Ecto neural progenitor cell (in vitro differentiated cells): ENCODE measurements at places on chromosomes 13 and 19.

GRCh38 chr19:30566681-30567420 is 194.7 kb downstream of the ZNF536 start:
- DNase-seq: no peak

DNA sequence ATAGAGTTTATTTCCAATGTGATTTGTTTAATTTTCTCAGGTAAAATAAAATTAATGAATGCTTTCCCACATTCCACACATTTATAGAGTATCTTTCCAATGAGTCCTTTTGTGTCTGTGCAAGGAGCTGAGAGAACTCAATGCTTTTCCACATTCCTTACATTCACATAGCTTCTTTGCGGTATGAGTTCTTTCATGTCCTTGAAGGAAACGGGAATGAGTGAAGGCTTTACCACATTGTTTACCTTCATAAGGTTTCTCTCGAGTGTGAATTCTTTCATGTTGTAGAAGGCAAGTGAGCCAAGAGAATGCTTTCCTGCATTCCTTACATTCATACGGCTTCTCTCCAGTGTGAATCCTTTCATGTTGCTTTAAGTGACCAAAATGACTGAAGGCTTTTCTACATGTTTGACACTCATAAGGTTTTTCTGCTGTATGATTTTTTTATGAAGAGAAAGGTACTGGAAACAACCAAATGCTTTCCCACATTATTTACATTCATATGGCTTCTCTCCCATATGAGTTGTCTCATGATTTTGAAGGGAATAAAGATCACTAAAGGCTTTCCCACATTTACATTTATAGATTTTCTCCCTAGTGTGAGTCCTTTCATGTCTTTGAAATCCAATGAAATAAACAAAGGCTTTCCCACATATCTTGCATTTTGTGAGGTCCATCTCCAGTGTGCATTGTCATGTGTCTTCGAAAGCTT is 14.4 kb upstream of the ZNF442 start:
- DNase-seq: no peak

GRCh38 chr19:38262585-38263268 is 1.6 kb upstream of the SPINT2 start:
- DNase-seq: no peak

DNA sequence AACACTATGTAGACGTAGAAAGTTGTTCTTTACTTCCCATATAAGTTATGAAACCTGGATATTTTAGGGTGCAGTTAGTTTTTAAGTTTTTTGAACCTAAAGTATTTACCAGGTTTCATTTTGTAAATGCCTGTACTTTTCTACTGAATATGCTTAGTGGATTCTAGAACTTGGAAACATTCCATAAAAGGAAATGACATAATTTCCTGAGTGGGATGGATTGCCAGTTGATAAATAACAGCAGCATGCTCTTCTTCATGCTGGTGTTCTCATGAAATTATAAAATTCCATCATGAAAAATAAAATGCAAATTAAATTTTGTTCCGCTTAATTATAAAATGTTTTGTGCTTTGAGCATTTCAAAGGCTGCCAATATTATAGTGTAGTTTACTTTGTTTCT is 362.2 kb upstream of the PCDH20 start:
- no peak for DNase-seq

- DNase-seq: no peak
Measured at GRCh38 chr19:34502582-34503411, 21.2 kb downstream of the WTIP start.

GRCh38 chr19:15640904-15641597 is 354 bp downstream of the CYP4F3 start:
- no peak for DNase-seq

DNA sequence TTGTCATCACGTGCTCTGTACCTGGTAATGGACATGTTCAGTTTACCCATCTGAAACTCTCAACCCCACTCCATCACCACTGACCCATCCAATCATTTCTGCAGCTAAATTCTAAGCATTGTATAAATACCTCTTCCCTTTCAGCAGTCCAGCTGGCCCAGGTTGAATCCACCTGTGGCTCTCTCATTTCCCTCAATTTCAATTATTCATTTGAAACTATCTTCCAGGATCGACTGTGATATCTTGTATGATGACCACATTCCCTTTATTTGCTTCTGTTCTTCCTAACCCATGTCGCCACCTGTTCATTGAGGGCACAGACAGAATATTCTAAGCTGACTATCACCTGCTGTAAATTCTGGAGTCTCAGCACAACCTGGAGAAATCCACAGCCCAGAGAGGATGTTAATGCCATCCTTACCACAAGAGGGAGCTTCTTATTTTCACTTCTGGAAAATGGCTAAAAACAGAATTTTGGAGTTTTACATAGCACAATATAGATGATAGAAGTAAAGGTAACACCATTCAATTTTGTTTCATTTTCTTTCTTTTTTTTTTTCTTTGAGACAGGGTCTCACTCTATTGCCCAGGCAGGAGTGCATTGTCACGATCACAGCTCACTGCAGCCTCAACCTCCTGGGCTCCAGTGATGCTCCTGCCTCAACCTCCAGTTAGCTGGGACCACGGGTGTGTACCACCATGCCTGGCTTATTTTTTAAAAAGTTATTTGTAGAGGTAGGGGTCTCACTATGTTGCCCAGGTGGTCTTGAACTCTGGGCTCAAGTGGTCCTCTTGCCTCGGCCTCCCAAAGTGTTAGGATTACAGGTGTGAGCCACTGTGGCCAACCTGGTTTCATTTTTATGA is 38.6 kb downstream of the ZNF823 start:
- no peak for DNase-seq

GRCh38 chr19:7434391-7434790 is 54.4 kb downstream of the PEX11G start:
- no peak for DNase-seq

DNA sequence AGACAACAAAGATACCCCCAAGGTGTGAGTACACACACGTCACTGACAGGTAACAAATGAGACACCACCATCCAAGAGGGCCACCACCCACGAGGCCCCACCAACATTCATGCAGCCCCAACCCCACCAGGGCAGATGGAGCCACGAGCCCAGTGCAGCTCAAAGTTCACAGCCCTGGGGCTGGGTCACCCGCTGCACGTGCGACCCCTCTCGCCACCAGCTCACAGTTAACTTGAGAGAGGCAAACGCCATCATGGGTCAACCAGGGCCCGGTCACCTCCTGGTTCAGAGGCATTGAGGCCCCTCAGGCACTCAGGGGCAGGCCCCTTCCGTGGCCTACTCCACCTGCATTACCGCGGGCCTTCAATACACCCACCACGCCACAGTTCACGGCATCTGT is 49.8 kb downstream of the EPS15L1 start:
- DNase-seq: no peak

DNA sequence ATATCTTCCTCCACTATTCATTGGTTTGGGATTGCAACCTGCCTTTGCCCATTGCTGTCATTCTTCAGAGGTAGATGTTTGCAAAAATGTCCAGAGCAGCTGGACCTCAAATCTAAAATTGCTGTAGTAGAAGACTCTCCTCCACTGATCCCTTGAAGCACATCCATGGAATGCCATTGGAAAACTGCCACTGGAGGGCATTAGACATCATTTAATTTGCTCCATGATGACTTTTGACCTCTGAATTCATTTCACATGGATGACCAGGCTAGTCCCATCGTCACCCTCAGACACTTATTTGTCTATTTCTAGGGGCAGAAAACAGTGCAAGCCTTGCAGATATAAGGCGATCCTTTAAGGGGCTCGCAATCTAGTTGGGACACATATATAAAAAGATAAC is 33.9 kb upstream of the FLT1 start:
- no peak for DNase-seq

DNA sequence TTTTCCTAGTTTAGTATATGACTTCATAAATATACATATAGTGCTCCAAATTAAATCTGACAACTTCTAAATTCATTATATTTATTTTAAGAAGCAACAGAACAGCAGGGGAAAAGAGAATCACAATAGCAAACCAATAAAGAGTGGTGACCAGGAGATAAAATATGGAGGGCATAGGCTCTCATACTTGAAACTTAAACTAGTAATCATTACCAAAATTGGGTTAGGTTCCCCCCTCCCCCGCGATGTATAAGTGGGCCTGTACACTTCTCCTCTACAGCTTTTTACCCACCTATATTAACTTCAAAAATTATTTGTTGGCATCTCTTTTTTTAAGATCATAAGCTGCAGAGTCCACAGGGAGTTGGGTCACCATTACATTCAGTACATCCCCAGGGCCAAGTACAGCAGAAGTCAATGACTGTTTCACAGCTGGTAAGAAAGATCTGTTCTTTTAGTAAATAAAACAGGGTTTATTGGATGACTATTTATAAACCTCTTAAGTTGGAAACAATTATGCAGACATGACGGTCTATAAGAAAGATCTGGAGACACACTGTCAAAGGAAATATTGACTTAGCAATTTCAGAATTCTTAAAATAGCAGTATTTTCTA is 29.4 kb downstream of the KLF12 start:
- no peak for DNase-seq

DNA sequence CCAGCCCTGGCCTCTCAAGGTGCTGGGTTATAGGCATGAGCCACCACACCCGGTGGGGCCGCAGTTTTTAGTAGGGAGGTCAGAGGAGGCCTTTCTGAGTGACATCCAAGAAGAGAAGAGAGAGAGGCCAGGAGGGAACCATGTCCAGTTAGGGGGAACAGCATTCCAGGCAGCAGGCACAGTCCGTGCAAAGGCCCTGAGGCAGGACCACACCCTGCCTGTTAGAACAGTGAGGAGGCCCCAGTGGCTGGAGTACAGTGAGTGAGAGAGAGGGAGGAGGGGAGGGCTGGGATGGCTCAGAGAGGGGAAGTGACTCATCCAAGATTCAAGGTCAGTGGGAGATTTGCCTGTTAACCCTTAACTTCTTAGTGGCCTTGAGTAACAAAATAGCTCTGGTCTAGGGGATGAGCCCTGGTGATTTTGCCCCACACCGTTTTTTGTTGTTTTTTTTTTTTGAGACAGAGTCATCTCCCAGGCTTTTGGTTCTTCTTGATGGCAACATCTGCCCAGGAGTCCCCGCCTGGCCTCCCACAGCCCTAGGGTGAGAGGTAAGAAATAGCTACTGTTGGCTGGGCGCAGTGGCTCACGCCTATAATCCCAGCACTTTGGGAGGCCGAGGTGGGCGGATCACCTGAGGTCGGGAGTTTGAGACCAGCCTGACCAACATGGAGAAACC is 2.7 kb upstream of the PLIN3 start:
- DNase-seq: no peak

DNA sequence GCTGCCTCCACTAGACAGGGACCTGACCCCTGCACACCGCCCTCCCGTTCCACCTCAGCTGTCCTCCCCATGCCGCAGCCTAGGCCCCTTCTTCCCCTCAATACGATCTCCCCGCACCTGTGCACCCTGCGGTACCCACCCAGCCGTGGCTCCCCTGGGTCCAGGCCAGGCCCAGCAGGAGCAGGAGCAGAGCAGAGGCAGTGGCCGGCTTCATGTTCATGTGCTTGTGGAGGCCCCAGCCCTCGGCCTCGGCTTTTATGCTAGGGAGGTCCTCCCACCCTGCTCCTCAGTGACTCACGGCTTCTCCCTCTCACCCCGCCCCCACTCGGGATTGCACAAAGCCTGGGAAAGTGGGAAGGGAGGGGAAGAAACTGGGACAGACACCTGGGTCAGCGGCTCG is 11.4 kb upstream of the KRTDAP start:
- DNase-seq: no peak

GRCh38 chr19:7516333-7516732 is 430 bp downstream of the ZNF358 start:
- DNase-seq: no peak

DNA sequence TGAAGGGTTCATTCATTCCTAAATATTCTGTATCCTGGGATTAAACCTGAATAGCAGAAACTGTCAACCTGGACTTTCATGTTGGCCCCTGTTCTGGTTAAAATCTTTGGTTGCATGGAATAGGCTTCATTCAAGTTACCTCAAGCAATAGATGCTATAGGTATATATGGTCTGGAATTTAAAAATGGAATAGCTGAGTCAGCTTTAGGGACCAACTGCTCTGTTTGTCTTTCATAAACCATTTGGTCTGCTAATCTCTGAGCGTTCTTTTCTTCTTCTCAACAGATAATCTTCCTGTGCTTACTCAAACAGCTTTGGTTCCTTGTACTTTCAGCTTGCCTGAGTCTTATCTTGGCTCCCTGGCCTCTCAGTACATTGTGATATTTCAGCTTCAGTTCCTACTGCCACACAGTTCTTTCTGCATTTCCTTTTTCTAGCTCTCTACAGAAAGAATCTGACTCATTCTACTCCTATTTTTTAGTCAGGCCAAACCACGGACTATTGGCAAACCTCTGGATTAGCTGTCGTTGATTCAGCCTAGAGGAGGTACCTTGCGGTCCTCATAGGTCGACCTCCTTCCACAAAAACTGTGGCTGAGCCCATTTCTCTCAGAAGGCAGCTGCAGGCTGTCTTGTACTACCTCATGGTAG is 35.9 kb upstream of the MAB21L1 start:
- no peak for DNase-seq

GRCh38 chr19:10812902-10813404 is 23.1 kb downstream of the TMED1 start:
- DNase-seq: no peak

GRCh38 chr19:17951990-17952976 is 14.6 kb upstream of the KCNN1 start:
- DNase-seq: no peak

- DNase-seq: no peak
Measured at GRCh38 chr19:8486661-8487136, 15.7 kb downstream of the PRAM1 start.

GRCh38 chr13:25529425-25529824 is 157.7 kb downstream of the ATP8A2 start:
- no peak for DNase-seq

- peak; percentile 69 for DNase-seq
Measured at GRCh38 chr19:39110263-39110967, 15.2 kb upstream of the PAK4 start.

DNA sequence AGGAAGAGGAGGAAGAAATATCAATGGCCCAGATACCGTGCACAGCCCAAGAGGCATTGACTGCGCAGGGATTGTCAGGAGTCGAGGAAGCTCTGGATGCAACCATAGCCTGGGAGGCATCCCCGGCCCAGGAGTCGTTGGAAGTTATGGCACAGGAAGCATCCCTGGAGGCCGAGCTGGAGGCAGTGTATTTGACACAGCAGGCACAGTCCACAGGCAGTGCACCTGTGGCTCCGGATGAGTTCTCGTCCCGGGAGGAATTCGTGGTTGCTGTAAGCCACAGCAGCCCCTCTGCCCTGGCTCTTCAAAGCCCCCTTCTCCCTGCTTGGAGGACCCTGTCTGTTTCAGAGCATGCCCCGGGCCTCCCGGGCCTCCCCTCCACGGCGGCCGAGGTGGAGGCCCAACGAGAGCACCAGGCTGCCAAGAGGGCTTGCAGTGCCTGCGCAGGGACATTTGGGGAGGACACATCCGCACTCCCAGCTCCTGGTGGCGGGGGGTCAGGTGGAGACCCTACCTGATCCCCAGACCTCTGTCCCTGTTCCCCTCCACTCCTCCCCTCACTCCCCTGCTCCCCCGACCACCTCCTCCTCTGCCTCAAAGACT is 36.0 kb downstream of the KEAP1 start:
- no peak for DNase-seq
